Right cardiac atrium (tissue), 5 donors: ENCODE measurements at places on chromosomes 4 and X. TPM values are rescaled to one million over a fixed set of nuclear protein-coding genes. Genes with fewer than 3 reads are reported as not detected.

The IGSF1 gene
- 6.5 TPM for total RNA-seq

The NKRF gene
- 5.2 TPM for total RNA-seq

DNA sequence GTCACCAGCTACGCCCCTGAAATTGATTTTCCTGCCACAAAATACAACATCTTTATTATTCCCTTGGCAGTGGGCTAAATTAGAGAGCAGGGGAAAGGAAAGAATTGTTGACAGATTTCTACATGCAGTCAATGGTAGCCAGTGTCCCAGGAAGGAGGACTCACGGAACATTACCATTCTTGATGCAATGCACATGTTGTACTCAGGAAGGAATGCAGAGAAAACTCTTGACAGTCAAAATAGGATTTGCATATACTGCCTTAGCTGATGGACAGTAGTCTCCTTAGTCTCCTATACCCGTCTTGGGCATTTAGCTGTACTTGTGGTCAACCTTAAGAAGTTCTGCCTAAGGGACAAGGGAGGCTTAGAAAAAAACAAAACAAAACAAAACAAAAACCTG, 158.0 kb upstream of the GYPA start:
- no peak for DNase-seq

- no peak for DNase-seq
Measured at GRCh38 chrX:32998776-32999175, 212.6 kb downstream of the DMD start.

GRCh38 chr4:152189451-152190179, 346.3 kb downstream of the FBXW7 start:
- DNase-seq: no peak

- DNase-seq: no peak
Measured at GRCh38 chr4:66840178-66840577, 705.1 kb downstream of the CENPC start.

DNA sequence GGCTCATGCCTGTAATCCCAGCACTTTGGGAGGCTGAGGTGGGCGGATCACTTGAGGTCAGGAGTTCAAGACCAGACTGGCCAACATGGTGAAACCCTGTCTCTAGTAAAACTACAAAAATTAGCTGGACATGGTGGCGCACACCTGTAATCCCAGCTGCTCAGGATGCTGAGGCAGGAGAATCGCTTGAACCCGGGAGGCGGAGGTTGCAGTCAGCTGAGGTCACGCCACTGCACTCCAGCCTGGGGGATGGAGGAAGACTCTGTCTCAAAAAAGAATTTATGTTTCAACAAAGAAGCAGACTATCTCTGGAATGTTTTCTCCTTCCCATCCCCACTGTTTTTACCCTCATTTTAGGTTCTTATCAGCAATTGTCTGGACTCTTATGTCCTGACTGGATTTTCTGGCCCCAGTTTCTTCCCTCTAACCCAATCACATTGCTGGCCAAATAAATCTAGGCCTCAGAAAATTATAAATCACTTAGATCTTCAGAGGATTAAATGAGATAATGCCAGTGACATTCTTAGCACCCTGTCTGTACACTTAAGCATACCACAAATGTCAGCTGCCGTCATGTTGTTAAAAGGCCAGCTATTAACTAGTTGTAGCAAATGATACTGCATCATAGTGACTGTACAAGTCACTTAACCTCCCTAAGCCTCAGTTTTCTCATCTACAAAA, 44.9 kb upstream of the PRSS48 start:
- no peak for DNase-seq
